Activated T-helper 2 cell treated with anti-CD3 and anti-CD28 coated beads, Interferon-gamma antibody, Interleukin-2, Interleukin-4, amounts not matched to agents 10 μg/mL and 5 μg/mL and 100 μg/mL, durations not matched to agents 14 hours and 24 hours and 36 hours (primary cell): ENCODE measurements at places on chromosomes 16 and 17. TPM values are rescaled to one million over a fixed set of nuclear protein-coding genes. Genes with fewer than 3 reads are reported as not detected.

DNA sequence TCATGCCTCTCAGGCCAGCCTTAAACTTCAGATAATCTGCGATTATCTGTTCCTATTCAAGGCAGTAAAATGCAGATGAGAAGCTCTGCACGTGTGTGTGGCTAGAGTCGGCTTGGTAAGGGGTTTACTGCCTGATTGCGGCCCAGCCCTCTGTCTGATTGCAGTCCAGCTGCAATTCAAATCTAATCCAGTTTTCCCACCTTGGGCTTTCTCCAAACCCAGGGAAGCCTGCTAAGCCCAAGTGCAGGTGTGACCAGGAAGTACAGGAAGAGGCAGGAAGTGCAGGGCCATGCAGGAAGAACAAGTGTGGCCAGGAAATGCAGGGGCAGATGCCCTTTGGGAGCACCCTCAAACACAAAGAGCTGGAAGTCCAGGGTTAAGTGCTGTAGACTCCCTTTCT lies 314.9 kb downstream of the CEP112 start:
- no peak overlapping the region for H3K27ac ChIP-seq
- H3K4me1 ChIP-seq, result no peaks in the 10 kb centered on the region
- no peak for DNase-seq

DNA sequence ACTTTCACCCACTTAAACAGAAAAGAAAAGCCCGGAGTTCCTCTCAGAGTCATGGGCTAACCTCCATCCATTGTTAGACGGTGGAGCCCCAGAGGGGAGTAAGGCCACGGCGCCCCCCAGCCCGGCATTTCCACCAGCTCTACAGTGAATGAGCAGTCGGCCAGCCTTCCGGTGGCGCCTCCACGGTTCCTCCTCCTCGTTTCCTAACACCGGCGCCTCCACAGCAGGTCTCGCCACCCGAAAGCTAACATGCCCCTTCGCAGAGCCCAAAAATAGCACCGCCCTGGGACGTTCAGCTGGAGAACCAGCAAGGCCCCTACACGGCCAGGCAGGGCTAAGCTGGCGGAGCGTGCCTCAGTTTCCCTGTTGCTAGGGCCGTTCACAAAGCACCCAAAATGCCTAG lies 858 bp downstream of the MMD start:
- DNase-seq, result no peak
- peak overlapping the region; percentile 97 for H3K27ac ChIP-seq
- H3K27me3 ChIP-seq, result peaks cover 27% of the 10 kb centered on the region
- H3K4me1 ChIP-seq, result peaks cover 52% of the 10 kb centered on the region

- H3K4me3 ChIP-seq, result peak within 1 kb of the TSS; percentile 89
- H3K27me3 ChIP-seq, result peaks cover 2% of the 10 kb centered on the region
- no peak for DNase-seq
- peak within 1 kb of the TSS; percentile 86 for H3K27ac ChIP-seq
Measured at GRCh38 chr17:47693731-47694580, at the start of gene TBKBP1. Gene TBKBP1, plus strand, starts transcription at chr17:47694161. Its CDS starts 1,952 bp downstream, at chr17:47696113.

GRCh38 chr16:2468233-2468724 lies 2.8 kb upstream of the NTN3 start:
- peaks cover 25% of the 10 kb centered on the region for H3K27me3 ChIP-seq
- H3K36me3 ChIP-seq, result no peaks in the 10 kb centered on the region
- peaks cover 6% of the 10 kb centered on the region for H3K4me1 ChIP-seq
- DNase-seq, result no peak
- H3K4me3 ChIP-seq, result peak overlapping the region; percentile 21
- no peak overlapping the region for H3K27ac ChIP-seq

GRCh38 chr16:52465711-52466267 lies 81.2 kb downstream of the TOX3 start:
- H3K4me3 ChIP-seq, result no peak overlapping the region
- H3K36me3 ChIP-seq, result no peaks in the 10 kb centered on the region
- no peak overlapping the region for H3K27ac ChIP-seq
- no peaks in the 10 kb centered on the region for H3K4me1 ChIP-seq
- no peak for DNase-seq
- no peaks in the 10 kb centered on the region for H3K27me3 ChIP-seq

DNA sequence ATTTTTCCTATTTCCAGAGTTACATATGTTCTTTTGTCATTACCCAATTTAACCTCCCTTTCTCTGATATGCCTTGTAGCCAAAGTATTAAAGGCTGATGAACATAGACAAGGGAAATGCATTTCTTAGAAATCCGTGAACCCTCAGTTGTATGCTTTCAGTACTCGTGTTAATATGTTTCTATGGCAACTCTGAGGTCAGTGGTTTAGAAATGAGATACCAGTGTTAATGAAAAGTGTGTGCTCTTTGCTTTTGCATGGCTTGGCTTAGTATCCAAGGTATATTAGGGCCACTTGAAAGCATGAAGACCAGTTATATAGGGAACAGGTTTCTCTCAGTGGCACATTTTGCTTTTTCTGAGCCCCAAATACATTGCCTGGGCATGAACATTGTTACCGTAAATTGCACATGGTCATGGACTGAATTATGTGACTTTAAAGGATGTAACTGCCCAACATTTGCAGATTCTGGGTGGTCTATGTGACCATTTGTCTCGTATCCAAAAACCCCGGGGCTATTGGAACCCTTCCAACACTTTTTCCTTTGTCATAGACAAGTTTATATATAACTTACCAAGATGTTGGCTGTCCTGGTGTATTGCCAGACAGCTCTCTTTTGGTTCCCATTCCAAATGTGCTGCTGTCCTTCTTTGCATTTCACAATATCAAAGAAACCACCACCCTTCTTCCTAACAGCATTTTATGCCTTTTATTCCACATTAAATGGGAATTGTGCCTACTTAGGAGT lies 17.5 kb downstream of the ABHD15 start:
- DNase-seq, result no peak
- H3K4me3 ChIP-seq, result no peak overlapping the region
- H3K27ac ChIP-seq, result no peak overlapping the region
- no peaks in the 10 kb centered on the region for H3K27me3 ChIP-seq
- peaks cover 24% of the 10 kb centered on the region for H3K36me3 ChIP-seq

- H3K4me1 ChIP-seq, result peaks cover 9% of the 10 kb centered on the region
- H3K27ac ChIP-seq, result no peak overlapping the region
- no peak for DNase-seq
- H3K36me3 ChIP-seq, result no peaks in the 10 kb centered on the region
Measured at GRCh38 chr16:1338119-1338730, 4.8 kb downstream of the BAIAP3 start.

DNA sequence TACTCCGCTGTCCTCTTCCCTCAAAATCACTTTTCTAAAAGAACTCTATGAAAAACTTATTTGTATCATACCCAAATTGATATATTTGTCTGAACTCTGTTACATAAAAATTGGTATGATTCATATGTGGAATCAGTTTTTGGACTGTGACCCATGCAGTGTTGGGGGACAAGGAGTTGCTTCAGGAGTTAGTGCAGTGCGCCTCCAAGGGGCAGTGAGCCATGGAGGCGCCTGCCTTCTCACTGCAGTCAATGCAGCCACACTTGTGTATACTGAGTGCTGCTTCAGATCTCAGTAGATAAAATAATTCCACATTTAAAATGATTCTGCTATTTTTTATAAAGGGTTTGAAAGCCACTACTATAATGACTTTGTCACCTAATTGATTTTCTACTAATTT lies 32.5 kb downstream of the DGKE start:
- no peak for DNase-seq
- H3K36me3 ChIP-seq, result peaks cover 37% of the 10 kb centered on the region
- H3K4me1 ChIP-seq, result peaks cover 8% of the 10 kb centered on the region
- no peak overlapping the region for H3K4me3 ChIP-seq
- H3K27ac ChIP-seq, result no peak overlapping the region

GRCh38 chr16:24364596-24364995 lies 108.5 kb downstream of the CACNG3 start:
- H3K27me3 ChIP-seq, result no peaks in the 10 kb centered on the region
- no peak overlapping the region for H3K27ac ChIP-seq
- no peaks in the 10 kb centered on the region for H3K36me3 ChIP-seq
- H3K4me1 ChIP-seq, result no peaks in the 10 kb centered on the region
- no peak overlapping the region for H3K4me3 ChIP-seq

DNA sequence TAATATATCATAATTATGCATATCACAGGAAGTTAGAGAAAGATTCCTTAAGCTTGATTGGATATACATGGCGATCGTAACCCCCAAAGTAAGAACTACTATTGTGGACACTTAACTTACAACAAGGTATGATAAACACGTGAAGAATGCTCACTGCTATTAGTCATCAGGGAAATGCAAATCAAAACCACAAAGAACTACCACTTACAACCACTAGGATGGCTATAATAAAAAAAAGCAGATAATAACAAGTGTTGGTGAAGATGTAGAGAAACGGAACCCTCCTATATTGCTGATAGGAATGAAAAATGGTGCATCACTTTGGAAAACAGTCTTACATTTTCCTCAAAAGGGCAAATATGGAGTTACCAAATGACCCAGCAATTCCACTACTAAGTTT lies 265.9 kb downstream of the SLC39A11 start:
- no peak for DNase-seq
- peaks cover 5% of the 10 kb centered on the region for H3K4me1 ChIP-seq
- no peak overlapping the region for H3K4me3 ChIP-seq
- no peak overlapping the region for H3K27ac ChIP-seq

DNA sequence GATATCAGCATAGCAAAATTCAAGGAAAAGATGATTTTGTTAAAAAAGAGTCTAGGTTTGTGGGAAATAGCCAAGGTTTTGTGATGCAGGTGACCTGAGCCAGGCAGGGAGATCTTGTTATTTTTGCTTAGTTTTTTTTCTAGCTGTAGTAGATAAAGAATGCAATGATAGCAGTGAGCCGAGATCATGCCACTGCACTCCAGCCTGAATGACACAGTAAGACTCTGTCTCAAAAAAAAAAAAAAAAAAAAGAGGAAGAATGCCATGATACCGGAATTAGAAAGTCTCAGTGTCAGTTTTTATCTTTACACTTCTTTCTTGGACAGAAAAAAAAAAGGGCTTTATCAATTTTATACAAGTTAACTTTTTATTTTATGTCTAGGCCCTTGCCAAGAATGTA lies 27.5 kb downstream of the TMEM238L start:
- H3K4me3 ChIP-seq, result no peak overlapping the region
- no peaks in the 10 kb centered on the region for H3K36me3 ChIP-seq
- H3K4me1 ChIP-seq, result no peaks in the 10 kb centered on the region
- H3K27ac ChIP-seq, result no peak overlapping the region
- H3K27me3 ChIP-seq, result no peaks in the 10 kb centered on the region
- DNase-seq, result no peak

DNA sequence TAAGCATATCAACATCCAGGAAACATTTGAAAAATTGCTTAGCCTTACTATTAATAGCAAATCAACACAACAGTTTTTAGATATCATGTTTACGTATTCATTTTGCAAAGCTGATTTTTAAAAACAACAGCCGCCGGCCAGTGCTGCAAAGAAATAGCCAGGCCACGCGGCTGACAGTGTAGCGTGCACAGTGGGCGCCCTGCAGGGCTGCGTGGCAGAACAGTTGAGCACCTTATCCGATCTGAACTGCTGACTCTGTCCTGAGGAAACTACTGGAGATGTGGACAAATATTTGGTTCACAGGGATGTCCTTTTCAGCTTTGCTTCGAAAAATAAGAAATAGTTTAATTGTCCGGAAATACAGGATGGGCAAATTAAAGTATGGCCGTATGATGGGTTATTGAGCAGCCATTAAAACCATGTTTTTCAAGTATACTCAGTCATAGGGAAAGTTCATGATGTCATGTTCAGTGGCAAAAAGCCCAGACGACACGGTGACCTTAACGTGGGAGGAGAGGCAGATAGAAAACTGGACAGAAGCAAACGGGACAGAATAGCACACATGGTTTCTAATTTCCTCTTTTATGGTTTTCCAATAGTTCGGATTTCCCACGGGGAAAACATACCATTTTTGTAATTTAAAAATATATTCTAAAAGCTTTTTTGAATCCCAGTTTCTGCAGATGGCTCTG lies 52.4 kb upstream of the ENDOV start:
- no peaks in the 10 kb centered on the region for H3K27me3 ChIP-seq
- no peak overlapping the region for H3K4me3 ChIP-seq
- no peak overlapping the region for H3K27ac ChIP-seq
- DNase-seq, result no peak

DNA sequence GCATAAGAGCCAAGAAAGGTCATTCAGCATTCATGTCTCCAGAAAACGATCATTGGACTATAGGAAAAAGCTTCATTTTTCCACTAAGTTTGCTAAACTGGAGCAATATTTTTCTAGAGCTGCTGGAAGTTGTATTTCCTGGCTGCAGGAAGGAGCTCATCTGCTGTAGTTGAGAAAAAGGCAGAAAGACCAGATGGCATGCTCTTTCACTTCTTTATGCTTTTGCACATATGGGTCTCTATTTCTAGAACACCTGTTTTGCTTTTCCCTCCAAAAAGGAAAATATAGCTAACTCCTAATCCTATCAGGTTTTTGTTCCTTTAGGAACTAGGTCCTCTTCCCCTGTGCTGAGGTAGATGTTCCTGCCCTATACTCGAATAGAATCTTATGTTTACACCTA lies 61.9 kb upstream of the HLF start:
- no peaks in the 10 kb centered on the region for H3K4me1 ChIP-seq
- peaks cover 24% of the 10 kb centered on the region for H3K27me3 ChIP-seq
- H3K27ac ChIP-seq, result no peak overlapping the region
- no peak for DNase-seq
- H3K4me3 ChIP-seq, result no peak overlapping the region

GRCh38 chr16:62130101-62130500 lies 93.9 kb upstream of the CDH8 start:
- H3K4me1 ChIP-seq, result no peaks in the 10 kb centered on the region
- H3K27ac ChIP-seq, result no peak overlapping the region
- DNase-seq, result no peak
- H3K4me3 ChIP-seq, result no peak overlapping the region

GRCh38 chr17:45751466-45751865 lies 32.7 kb upstream of the CRHR1 start:
- peaks cover 5% of the 10 kb centered on the region for H3K27me3 ChIP-seq
- no peak overlapping the region for H3K4me3 ChIP-seq
- DNase-seq, result no peak
- no peak overlapping the region for H3K27ac ChIP-seq
- no peaks in the 10 kb centered on the region for H3K4me1 ChIP-seq
- H3K36me3 ChIP-seq, result no peaks in the 10 kb centered on the region

DNA sequence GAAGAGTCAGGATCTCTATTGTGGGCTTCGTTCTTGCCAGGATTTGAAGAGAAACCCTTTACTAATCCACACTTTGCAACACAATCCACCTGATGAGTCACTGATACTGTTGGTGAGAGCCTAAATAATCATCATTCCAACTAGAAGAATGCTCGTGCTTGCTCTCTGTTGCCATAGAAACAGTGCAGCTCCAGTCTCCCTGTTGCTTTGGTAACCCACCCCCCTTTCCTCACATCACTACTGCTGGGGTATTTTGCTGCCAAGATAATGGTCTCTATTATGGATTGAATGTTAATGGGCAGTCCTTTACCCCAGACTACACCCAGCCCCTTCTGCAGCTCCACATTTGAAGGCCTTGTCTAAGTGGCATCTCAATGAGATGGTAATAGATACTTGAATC lies 190.4 kb downstream of the ABCC12 start:
- no peaks in the 10 kb centered on the region for H3K36me3 ChIP-seq
- H3K27me3 ChIP-seq, result no peaks in the 10 kb centered on the region
- no peak for DNase-seq
- H3K27ac ChIP-seq, result no peak overlapping the region
- H3K4me3 ChIP-seq, result no peak overlapping the region

Gene SLC5A11
- total RNA-seq, result not detected in 2 replicates

Gene DLX4
- not detected in 2 replicates for total RNA-seq

Gene TMEM98
- total RNA-seq, result 18.8 and 19.3 TPM in 2 replicates

Gene NT5C3B
- 59.9 and 62.0 TPM in 2 replicates for total RNA-seq

Gene TRPV3
- total RNA-seq, result 0.46 and 0.92 TPM in 2 replicates

Gene EFNB3
- not detected in 2 replicates for total RNA-seq

Gene MRPS23
- total RNA-seq, result 69.5 and 71.6 TPM in 2 replicates

Gene RAD51D
- 29.5 and 31.9 TPM in 2 replicates for total RNA-seq

Gene KCNAB3
- total RNA-seq, result 9.9 and 11.3 TPM in 2 replicates

Gene CA7
- 0.59 and 1.1 TPM in 2 replicates for total RNA-seq

Gene ELAC2
- 80.7 and 91.2 TPM in 2 replicates for total RNA-seq

Gene KRTAP4-12
- total RNA-seq, result not detected in 2 replicates

Gene TBC1D3K
- not detected in 2 replicates for total RNA-seq
